ENCODE measurements at places on chromosomes 6 and 20. TPM values are rescaled to one million over a fixed set of nuclear protein-coding genes. Genes with fewer than 3 reads are reported as not detected.

SYTL3 gene
- 1.1 TPM for total RNA-seq

ENPP1 gene
- 1.6 TPM for total RNA-seq

DNA sequence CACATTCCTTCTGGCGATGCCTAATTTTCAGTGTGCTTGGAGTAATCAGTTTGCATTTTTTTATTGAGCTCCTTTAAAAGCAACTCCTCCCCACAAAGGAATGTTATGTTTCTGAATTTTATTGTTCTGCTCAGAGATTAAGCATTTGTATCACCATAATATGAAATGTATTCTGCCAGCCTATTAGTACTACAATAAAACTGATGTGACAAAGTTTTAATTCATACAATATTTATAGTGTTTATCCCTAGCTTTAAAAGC, 236.9 kb upstream of the ASCC3 start:
- DNase-seq: no peak

- DNase-seq: no peak
These were observed 29.6 kb downstream of the BACH2 start for GRCh38 chr6:90266905-90267621.

- no peak for DNase-seq
These were observed 44.8 kb downstream of the RIPOR3 start for GRCh38 chr20:50646483-50646996.
